ENCODE measurements at places on chromosomes 16 and 17.

- no peak for DNase-seq
Observed at GRCh38 chr17:9273428-9274391, 252.4 kb downstream of the NTN1 start.

DNA sequence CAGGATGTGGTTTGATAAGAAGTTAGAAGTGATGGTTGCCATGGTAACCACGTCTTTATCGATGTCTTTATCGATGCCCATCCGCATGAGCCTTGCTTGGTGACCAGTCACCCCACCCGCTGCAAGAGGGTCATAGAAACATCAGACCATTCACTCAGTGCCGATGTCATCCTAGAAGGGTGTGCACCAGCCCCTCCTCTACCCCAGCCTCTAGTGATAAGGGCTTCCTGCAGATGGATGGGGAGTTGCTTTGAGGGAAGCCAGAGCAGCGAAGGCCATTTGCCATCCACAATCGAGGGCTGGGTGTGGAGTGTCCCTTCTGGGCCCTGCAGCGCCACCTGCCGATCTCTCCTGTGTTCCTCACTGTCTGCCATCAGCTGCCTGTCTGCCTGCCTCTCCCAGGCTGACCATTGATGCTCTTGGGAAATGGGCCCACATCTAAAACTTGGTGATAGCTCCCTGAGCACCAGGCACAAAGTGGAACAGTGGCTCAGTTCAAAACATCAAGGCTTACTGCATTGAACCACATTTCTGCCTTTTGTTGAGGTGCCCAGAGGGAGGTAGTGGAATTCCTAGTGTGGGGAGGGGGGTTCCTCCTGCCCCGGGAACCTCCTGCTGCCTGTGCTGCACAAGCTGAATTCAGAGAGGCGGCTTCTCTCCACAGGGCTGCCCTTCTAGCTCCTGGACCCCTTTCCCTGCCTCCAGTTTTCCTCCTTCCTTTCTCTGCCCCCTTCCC lies 8.9 kb downstream of the CALB2 start:
- no peak for DNase-seq

GRCh38 chr16:87842209-87842869 lies 27.0 kb downstream of the SLC7A5 start:
- DNase-seq, result no peak

DNA sequence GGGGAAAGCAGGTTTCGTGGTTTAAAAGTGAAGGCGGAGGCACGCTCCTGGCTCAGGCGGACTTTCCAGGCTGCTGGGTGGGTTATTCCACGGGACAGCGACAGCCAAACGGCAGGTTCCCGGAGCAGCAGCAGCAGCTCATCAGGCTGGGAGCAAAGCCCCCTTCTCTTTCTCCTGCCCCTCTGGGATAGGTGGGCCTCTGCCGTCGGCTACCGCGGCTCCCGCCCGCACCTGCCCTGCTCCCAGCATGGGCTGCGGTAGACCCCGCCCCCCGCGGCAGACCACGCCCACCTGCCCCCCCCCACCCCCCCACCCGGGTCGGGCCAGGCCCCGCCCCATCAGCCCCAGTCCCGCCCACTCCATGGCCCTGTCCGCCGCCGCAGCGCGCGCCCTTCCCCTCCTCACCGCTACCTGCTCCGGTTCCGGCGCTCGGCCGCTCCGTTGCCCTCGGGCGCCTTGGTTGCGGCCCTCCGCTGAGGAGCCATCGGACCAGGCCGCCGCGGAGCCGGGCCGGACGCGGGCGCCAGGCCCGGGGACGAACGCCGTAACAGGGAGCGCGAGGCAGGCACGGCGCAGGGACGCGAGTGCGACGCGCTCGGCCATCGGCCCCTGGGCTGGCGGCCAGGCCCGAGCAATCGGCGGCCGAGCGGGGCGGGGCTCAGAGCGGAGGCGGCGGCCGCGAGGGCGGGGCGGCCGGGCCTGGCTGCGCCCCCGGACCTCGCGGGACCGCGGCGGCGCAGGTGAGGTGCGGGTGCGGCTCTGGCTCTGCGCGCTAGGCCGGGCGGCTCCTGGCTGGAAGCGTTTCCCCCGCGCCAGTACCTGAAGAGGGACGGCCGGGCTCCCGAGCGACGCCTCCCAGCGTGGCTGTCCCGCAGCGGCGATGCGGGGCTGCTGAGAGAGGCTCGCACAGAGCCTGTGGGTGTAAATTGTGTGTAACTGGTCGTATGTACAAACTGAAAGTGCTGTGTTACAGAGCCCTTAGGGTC lies at the start of the genes HEXD and OGFOD3:
HEXD (plus strand) TSS at position 347 of the 986 bp plus-strand sequence. CDS start 1,453 bp downstream, outside the sequence.
OGFOD3 (minus strand) TSS at position 586 of the 986 bp plus-strand sequence; CDS start at position 485, 101 bp downstream.
- peak; percentile 89 for DNase-seq

DNA sequence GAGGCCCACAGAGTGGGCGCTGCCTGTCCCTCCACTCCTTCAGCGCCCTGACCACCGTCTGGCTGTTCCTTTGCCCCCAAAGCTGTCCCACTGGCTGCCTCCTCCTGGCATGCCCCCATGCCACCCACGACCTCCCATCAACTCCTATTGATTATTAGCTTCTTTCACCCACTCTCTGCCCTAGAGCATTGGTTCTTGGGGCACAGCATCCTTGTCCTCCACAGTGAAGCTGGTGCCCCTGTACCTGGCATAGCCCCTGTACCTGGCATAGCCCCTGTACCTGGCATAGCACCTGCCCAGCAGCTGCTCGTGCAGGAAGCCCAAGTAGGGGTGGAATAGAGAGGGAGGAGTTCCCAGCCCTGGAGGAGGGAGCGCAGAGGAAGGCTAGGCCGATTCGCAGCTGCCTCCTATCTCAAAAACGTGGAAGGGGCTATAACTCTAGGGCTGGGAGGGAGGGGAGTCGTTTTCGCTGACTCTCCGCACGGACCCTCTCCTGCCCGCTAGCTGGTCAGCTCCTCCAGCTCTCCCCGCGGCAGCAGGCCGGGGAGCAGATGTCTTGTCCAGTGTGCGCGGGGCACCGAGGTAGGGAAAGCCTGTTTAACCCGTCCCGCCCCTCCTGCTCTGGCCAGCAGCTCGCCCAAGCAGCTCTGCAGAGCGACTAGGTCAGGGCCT lies 5.7 kb upstream of the ACTG1 start:
- no peak for DNase-seq

- DNase-seq, result no peak
Observed at GRCh38 chr16:16985707-16986106, 485.1 kb downstream of the XYLT1 start.

DNA sequence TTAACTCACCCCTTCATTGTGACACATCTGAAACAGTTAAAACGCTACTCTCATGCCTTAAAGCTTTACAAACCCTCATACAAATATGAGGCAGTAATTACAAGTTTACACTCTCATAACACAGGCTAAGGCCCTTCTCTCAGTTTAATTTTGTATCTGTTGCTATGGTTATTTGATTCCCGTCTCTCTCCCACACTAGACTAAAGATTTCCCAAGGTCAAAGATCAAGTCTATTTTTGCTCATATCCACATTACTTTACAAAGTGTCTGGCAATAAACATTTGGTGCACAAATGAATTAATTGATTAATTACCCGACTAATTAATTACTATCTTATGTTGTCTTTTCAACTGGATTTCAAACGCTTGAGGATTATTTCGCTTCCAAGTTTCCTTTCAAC lies 86.4 kb upstream of the MYOCD start:
- DNase-seq, result no peak

GRCh38 chr17:31622500-31622899 lies 231.0 kb downstream of the RAB11FIP4 start:
- no peak for DNase-seq

DNA sequence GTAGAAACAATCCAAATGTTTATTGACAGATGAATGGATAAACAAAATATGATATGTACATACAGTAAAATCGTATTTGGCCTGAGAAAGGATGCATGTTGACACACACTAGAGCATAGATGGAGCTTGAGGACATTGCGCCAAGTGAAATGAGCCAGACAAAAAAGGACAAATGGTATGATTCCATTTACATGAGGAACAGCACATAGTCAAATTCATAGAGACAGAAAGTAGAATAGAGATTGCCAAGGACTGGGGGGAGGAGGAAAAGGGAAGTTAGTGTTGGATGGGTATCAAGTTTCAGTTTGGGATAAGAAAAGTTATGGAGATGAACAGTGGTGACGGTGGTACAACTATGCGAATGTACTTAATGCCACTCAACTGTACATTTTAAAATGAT lies 47.9 kb downstream of the COPRS start:
- no peak for DNase-seq

DNA sequence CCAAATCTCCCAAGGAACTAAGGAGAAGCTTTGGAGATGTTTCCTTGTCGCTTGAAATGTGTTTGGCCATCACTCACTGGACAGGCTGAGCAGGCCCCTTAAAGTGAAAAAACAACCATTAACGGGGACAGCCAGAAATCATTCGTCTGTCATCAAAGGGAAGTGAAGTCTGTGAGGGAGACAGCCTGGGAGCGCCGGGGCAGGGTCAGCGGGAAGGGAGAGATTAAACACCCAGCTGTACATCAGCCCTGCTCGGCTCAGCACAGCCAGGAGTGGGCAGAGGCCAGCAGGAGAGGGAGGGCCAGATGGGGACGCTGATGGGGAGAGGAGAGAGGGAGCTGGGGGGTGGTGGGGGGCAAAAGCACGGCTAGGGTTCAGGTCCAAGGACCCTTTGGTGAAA lies 105.1 kb downstream of the SDK2 start:
- DNase-seq, result no peak

DNA sequence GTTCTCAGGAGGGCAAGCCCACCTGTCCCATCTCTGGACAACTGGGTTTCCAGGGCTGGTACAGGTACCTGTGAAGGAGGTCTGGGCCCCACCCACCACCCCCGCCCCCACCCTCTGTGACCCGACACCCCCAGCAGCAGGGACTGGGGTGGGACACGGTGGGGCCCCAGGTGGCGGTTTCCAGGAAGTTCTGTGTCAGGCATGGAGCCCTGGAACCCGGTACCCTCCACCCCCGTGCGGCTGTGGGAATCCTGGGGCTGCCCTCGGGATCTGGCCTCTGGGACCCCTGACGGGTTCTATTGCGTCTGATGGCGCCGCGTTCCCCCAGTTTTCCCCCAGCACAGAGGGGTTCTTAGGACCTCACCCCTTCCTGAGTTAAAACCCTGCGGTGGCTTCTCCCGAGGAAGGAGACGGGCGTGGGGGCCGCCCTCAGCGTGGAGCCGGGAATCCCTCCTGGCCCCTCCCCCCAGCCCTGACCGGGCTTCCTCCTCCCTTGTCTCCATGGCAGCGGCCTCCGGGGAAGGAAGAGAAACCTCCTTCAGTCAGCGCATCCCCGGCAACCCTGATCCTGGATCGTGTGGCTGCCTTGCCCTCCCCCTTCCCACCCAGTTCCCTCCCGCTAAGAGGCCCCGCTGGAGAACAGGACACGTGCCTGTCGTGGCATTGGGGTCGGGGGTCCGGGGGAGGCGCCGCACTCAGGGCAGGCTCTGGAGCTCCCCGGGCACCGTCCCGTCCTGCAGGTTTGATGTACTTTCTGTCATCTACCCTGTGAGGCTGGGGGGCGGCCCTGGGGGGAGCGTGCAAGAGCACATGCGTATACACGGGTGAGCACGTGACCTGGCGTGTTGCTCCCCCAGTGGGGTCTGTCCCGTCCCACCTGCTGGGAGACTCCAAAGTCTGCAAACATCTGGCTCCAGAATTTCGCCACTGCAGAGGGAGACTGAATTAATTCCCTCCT lies 30.3 kb downstream of the CACNA1H start:
- DNase-seq, result no peak

DNA sequence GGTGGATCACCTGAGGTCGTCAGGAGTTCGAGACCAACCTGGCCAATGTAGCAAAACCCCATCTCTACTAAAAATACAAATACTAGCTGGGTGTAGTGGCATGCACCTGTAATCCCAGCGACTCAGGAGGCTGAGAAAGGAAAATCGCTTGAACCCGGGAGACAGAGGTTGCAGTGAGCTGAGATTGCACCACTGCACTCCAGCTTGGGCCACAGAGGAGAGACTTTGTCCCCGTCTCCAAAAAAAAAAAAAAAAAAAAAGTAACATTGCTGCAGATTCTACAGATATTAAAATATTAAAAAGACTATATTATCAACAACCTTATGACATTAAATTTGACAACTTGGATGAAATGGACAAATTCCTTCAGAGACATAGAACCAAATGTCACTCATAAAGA lies 25.7 kb downstream of the MBTD1 start:
- DNase-seq, result no peak

GRCh38 chr17:76822184-76822778 lies 45.9 kb upstream of the MGAT5B start:
- DNase-seq, result no peak

- no peak for DNase-seq
Observed at GRCh38 chr16:10950393-10950792, 6.0 kb downstream of the CLEC16A start.

GRCh38 chr16:49576941-49577340 lies 203.3 kb downstream of the C16orf78 start:
- no peak for DNase-seq

GRCh38 chr16:56783344-56783743 lies 53.4 kb downstream of the NUP93 start:
- no peak for DNase-seq

DNA sequence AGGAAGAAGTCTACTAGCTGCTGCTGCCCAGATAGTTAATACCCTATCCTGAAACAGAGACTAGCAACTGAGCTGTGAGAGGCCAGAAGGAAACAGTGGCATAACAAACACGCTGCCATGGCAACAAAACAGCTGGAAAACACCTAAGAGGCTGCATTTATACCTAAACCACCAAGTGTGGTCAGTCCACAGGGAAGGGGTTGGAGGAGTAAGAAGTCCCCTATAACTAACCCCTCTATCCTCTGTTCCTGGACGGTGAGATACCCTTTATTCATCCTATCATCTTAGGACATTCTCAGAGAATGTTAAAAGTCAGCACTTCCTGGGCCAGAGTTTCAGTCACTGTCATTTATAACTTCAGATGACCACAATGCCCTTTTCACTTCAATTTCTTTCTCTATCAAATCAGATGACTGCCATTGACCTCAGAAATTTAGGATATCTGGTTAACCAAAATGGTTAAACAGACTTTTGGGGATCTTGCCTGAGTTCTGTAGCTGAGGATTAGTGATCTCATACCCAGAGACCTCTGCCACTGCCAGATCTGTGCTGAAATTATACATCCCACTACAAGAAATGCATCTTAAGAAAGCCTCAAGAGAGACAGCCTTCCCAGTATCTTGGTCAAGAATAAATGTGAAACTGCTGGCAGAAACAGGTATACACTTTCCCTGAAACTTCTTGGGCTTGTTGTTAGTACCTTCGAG lies 36.2 kb downstream of the STH start:
- DNase-seq, result peak; percentile 47

- DNase-seq, result no peak
Observed at GRCh38 chr17:31226950-31227349, 70.1 kb downstream of the OMG start.

DNA sequence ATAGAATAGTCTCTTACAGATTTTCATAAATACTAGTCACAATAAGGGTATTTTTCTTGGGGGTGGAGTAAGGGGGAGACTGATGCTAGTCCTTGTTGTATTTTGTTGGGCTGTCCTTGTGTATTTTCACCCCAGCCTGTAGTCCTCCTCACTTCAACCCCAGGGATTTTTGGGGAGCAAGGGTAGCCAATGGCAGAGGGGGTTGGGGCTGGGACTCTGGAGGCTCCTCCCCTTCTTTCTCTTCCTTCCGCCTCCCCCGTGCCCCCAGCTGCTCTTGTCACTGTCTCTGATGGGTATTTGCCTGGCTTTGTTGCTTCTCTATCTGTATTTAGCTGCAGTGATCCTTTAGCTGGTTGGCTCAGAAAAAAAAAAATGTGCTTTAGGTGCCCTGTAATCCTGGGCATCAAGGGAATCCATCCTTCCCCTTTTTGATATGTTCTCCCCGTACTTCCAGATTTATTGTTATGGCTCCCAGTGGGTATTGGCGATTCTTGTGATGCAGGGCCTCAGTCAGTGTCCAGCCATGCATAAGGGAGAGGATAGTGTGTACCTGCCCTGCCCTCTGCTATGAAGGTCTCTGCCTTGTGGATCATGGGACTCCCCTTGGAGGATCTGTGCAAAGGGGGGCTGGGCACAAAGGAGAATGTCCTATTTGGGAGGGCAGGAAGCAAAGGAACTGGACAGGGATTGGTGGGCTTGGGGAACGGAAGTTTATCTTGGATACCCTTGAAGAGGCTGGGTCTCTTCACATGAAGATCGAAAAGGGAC lies 16.5 kb downstream of the SNF8 start:
- DNase-seq, result no peak

Data from CD4-positive, alpha-beta T cell treated with Interleukin-12 subunit alpha and Interleukin-12 subunit beta, for 1 hour (primary cell).